HL-60 (cell line): ENCODE measurements at places on chromosomes 5 and 9.

- no peak for DNase-seq
Observed at GRCh38 chr5:171579976-171580411, 160.5 kb downstream of the FGF18 start.

DNA sequence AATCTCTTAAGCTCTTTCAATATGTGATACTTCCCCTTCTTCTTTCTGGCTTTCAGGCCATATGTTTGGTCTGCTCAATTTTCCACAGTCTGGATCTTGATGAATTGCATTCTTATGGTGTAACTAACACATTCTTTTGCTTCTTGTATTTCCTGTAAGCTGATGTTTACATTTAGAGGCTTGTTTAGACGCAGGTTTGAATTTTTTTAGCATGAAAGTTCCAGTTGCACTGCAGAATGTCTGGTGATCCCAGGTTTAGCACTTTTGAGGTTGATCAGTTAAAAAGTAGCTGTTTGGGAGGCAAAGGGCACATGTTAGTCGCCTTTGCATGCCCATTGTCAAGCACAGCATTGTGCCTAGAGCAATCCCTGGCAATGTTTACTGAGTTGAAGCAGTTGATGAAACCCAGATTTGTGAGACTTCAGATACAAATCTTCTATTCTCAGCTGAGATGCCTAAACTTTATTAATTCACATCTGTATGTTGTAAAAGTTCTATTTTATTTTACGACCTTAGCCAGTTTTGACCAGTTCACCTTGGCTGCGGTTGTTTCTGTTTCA, 59.6 kb upstream of the SPATA31C2 start:
- no peak for DNase-seq

GRCh38 chr5:116669261-116670031, 94.8 kb upstream of the SEMA6A start:
- no peak for DNase-seq

DNA sequence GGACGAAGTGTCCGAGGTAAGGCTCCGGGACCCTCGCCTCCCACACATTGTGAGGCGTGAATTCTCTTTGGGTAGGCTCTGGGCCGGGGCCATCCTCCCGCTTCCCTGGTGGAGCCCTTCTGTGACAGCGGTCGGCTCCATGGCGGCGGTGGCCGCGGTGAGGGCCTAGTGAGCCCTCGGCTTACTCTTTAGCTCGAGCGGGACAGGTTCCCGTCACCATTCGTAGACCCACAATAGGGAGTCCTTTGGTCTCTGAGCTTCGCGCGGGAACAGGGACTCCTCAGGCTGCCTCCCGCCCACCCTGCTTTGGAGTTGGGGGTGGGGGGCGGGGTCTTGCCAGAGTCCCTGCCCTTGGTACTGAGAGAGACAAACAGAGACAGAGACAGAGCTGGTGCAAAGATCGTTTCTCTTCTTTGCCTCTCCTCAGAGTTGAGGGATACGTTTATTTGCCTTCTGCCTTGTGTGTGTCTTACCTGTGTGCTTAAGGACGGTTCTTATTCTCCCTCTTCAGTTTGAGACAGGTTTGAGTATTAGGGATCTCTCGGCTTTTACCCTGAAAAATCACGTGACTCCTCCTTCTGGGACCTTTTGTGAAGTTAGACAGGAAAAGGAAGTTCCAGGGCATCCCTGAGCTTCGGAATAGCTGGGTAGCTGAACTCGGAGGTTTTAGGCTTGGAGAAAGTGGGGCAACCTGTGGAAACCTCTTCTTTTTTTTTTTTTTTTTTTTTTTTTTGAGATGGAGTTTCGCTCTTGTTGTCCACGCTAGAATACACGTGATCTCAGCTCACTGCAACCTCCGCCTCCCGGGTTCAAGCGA, 833 bp downstream of the ANKHD1 start:
- DNase-seq, result peak; percentile 55

- DNase-seq, result peak; percentile 90
Observed at GRCh38 chr9:134405527-134405926, 79.3 kb downstream of the RXRA start.

DNA sequence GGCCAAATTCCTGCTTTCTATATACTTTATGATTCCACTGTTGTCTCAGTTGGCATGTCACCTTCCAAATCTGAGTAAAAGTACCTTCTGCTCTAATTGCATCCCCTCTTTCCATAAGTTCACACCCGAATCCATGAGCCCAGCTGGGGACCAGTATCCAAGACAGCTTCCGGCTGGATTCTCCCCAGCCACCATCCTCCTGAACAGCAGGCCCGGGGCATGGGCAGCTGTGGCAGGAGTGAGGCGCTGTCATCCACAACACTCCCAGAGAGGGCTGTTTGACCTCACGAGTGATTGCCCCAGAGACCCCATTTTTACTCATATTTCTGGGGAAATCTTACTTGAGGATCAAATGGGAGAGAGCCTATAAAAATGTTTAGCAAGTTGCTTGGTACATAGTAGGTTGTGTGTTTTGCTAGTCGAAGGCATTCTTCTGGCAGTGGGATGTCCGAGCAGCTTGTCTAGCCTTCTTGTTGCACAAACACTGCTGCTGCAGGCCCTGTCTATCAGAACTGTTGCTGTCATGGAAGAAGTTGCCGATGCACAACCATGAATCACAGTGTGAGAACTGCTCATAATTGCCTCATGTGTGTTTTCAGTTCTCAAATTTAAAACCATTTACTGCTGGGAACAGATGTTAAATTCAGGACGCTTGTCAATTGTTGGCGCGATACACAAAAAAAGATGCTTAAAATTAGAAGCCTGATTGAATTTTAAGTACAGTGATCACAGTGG, 93.8 kb downstream of the HSPA4 start:
- DNase-seq, result no peak
